ENCODE measurements at places on chromosomes 7 and 10. TPM values are rescaled to one million over a fixed set of nuclear protein-coding genes. Genes with fewer than 3 reads are reported as not detected.

DNA sequence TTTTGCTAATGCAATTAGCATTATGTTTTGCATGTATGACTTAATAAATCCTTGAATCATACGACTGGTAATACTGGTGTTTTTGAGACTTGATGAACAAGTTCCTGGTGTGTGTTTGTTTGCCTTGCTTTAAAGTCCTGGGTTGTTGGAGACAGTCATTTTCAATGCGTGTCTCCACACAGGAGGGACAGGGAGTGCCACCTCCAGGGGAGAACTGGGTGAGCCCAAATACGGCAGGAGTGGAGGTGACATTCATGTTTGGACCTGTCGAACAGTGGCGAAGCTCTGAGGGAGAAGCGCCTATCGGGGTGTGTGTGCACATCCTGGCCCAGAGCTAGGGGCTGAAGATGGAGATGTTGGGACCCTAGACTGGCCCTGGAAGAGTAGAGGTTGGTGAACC, 43.8 kb downstream of the DAGLB start:
- DNase-seq = no peak

DNA sequence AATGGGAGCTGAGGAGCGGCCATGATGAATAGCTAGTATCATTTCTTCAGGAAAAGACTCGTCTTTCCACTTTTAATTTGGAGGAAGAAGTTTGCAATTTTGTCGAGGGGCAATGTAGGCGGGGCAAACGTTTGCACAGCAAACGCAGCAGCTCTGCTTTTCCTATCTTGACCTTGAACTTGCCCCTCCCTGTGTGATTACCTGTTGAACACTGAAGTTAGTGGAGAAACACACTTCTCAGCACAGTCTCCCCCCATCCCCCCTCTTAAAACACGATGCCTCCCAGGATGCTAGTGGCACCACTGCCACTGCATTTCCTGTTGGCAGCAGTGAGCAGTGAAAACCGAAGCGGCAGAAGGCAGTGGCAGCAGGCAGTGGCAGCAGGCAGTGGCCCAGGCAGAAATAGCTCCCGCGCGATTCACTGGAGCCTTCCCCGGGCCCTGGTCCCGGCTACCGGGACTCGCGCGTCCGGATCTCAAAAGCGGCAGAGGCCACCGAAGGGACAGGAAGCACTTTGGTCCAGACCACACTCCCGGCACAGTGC, at the start of gene EPDR1:
Gene EPDR1 (plus strand): TSS at position 336 of the 544 bp plus-strand sequence. CDS start 300 bp downstream, outside the sequence.
- no peak for DNase-seq

- peak; percentile 49 for DNase-seq
These were observed 37.1 kb downstream of the XPNPEP1 start for GRCh38 chr10:109886037-109886780.

DNA sequence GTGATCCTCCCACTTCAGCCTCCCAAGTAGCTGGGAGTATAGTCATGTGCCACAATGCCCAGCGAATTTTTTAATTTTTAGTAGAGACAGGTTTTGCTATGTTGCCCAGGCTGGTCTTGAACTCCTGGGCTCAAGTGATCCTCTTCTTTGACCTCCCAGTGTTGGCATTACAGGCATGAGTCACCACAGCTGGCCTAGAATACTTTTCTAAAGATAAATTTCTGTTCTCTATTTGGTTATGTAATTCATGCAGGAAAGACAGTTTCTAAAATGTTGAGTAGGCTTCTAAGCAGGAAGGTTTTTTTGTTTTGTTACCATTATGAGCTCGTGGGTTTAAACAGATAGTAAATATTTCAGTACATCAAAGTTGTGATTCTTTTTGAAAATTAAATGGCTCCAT, 5.0 kb downstream of the RBAK start:
- no peak for DNase-seq

- DNase-seq = no peak
These were observed 643.5 kb upstream of the POT1 start for GRCh38 chr7:125573126-125573525.

DNA sequence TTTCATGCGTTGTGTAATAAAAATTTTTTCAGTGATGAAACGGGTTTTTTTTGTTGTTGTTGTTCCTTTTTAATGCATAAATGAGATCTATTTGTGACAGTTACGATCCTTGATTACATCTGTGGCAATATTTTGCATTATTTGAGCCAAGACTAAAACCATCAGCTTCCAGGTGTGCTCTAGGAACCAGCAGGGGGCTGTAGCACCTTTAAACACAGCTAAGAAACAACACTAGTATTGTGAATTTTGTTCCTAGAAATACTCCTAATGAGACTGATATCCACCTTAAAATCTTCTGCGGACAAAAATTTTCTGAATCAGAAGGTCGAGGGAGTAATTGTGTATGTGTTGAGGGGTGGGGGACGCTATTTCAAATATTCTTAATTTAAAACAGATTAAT, 52.6 kb downstream of the FGFBP3 start:
- no peak for DNase-seq

DNA sequence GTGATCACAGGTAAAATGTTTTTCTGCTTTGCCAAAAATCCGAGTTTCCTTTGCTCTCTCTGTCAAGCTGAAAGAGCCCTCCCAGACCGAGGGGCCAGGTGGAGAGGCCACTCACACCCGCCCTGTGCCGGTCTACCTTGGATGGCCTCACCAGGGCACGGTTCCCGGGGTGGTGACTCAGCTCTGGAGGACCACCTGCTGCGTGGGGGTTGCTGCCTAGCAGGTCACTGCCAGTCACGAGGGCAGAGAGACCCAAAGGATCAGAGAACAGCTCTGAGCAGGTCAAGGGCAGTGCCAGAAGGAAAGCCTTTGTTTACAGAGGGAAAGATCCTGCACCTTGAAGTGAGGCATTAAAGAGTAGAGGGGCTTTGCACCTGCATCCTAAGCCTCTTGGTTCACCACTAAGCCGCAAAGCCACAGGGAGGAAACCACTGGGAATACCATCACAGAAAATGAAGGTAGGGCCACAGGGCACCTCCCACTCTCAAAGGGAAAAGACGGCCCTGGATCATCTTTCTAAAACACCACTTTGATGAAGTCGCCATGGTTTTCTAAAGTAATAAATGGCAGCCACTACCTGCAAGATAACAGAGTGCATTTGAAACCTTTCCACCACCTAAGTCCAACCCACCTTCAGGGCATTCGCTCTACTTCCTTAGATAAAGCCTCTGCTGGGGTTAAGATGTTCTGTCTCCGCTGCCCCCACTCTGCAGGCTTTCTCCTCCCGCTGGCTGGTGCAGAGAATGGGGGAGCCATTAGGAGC, 160.3 kb upstream of the KLF14 start:
- DNase-seq = peak; percentile 75

- DNase-seq = no peak
These were observed 9.5 kb downstream of the OGDHL start for GRCh38 chr10:49752584-49752983.

- DNase-seq = no peak
These were observed 113.0 kb downstream of the ADAM22 start for GRCh38 chr7:88046839-88047573.

DNA sequence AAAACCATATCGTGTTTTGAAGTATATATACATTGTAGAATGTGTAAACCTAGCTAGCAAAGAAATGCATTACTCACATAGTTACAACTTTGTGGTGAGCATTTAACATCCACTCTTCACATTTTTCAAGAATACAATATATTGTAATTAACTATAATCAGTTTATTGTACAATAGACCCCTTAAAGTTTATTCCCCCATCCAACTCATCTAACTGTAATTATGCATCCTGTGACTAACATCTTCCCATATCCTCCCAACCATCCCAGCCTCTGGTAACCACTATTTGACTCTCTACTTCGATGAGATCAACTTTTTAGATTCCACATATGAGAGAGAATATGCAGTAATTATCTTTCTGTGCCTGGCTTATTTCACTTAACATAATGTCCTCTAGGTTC, 526.4 kb downstream of the KIF20B start:
- DNase-seq = no peak

DNA sequence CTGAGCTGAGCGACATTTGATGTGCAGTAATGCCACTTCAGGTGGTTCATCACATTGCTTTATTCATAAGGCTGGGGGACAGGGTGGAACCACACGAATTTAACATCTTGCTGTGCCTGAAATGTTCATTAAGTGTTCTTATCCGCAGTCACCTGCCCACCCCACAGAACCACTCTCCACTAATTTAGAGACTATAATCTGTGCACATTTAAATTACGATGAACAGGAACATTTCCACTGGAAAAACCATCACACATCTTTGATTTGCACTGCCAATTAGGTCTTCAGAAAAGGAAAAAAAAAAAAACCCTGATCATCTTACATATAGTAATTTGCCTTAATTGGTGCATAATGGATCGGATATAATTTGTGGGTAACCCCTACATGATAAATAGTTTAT, 2.3 kb downstream of the CDCA7L start:
- DNase-seq = no peak

DNA sequence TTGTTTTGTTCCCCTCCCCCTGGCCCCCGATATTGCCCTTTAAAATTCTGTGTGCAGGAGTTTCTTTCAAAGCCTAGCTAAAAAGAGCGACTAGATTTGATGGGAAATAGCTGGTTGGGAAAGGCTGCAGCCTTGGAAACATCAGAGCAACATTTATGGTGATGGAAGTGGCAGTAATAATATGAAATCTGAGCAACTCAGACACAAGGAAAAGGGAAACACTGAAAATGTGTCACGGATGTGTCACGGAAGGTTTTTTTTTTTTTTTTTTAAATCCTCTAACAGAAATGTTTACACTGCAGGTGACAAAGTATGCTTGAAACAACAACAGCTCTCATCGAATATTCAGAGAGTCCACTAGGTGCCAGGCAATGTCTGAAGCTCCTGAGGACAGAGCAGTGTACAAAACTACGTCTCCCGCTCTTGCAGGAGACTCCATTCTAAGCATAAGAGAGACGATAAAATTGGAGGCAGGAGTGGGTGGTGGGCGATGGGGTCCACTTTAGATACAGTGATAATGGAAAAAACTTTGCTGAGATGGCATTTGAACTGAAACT, 143.0 kb downstream of the RSU1 start:
- no peak for DNase-seq

- no peak for DNase-seq
These were observed 125.1 kb downstream of the TRRAP start for GRCh38 chr7:99003419-99003818.

DNA sequence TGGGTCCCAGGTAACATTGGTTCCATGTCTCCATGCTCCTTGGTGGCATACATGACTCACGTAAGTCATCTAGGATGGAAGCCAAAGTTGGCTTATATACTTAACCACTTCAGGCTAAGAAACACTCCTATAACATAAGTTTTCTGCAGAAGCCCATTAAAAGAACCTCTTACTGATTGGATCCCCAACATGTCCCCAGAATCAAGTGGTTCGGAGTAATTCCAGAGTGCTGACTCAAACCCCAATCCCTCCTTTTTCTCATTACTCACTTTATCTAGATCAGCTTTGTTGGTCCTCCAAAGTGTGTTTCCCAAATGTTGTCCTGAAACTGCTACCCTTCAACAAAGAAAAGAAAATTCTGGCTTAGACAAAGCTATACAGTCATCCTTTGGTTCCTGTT, 10.1 kb upstream of the ATOH7 start:
- no peak for DNase-seq

- no peak for DNase-seq
These were observed 117.5 kb downstream of the TRIL start for GRCh38 chr7:28840592-28840995.

- DNase-seq = no peak
These were observed 33.9 kb downstream of the TSPAN14 start for GRCh38 chr10:80487791-80488538.

DNA sequence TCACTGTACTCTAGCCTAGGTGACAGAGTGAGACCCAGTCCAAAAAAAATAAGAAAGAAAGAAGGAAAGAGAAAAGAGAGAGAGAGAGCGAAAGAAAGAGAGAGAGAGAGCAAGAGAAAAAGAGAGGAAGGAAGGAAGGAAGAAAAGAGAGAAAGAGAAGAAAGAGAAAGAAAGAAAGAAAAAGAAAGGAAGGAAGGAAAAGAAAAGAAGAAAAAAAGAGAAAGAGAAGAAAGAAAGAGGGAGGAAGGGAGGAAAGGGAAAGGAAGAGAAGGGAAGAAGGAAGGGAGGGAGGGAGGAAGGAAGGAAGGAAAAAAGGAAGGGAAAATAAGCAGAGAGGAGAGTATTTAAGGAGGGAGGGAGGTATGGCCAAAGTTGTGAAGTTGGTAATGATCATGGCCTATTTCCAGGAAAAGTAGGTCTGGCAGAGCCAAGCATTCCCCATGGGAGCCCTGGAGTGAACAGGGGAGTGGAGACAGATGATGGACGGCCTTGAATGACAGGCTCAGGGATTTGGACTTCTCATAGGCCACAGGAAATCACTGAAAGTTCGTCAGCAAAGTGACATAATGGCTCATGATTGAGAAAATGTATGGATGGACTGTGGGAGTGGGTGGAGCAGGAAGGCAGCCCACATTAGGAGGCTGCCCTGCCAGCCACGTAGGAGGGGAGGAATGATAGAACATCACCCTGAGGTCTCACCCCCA, 44.8 kb upstream of the CUX1 start:
- no peak for DNase-seq

DNA sequence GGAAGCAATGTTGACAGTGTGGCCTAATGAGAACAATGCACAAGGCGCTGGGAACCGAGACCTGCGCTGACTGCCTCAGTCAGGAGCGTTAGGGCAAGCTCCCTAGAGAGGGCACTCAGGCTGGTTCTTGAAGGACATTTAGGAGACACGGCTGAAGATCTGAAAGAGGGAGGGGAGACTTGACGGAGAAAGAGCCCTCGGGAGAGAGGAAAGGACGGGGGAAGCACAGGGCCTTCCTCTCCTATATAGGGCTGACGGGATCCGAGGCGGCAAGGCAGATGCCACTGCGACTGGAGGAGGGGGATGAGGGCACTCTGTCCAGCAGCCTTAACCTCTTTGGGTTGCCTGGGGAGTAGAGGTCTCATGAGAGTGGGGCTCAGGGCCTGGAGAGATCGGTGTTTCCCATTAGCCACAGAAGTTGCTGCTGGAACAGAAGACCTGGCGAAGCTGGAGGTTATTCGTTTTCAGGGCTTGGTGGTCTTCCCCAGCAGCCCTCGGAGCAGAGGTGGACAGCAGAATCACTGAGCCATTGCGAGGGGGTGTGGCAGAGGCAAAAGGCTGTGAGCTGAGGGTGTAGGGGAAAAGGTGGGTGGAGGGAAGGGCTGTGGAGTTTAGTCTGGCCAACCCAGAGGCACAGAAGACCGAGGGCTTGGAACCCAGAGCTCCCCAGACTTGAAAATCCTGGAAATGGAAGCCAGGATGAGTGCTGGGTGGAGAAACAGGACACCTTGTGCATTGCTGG, 36.0 kb downstream of the CLEC2L start:
- no peak for DNase-seq

GRCh38 chr10:69578508-69578991, 5.3 kb upstream of the NEUROG3 start:
- DNase-seq = no peak

Gene TUBAL3
- not detected for total RNA-seq

Gene GTF2IRD1
- total RNA-seq = 16.5 TPM

Gene GNGT1
- total RNA-seq = not detected

Gene OR2A5
- total RNA-seq = not detected

Gene SPDYE2
- 0.16 TPM for total RNA-seq

Gene AGR3
- not detected for total RNA-seq

Gene FKBP6
- total RNA-seq = not detected

Gene CXCL12
- total RNA-seq = 53.8 TPM

Gene GSTO2
- total RNA-seq = 0.63 TPM

Gene ZNF239
- 4.4 TPM for total RNA-seq

Gene RBM17
- 27.4 TPM for total RNA-seq

Gene ZFYVE27
- 16.1 TPM for total RNA-seq

Measured in right atrium auricular region (tissue), 2 donors.